ENCODE measurements at places on chromosomes 6 and 20. TPM values are rescaled to one million over a fixed set of nuclear protein-coding genes. Genes with fewer than 3 reads are reported as not detected.

The HLA-DMB gene
- total RNA-seq: 341 TPM

The WFDC2 gene
- total RNA-seq: not detected

The PMEPA1 gene
- 33.1 TPM for total RNA-seq

The TPBG gene
- not detected for total RNA-seq

The TMEM244 gene
- not detected for total RNA-seq

The EDN1 gene
- total RNA-seq: 0.56 TPM

The IRF4 gene
- total RNA-seq: 417 TPM

The SRC gene
- 62.9 TPM for total RNA-seq

The SLC25A27 gene
- 0.29 TPM for total RNA-seq

The PAK5 gene
- total RNA-seq: not detected

The RHAG gene
- total RNA-seq: not detected

The HRH3 gene
- total RNA-seq: not detected

The LY6G6D gene
- total RNA-seq: not detected

The CLDN20 gene
- total RNA-seq: not detected

The HLA-DQA2 gene
- 231 TPM for total RNA-seq

The PLG gene
- total RNA-seq: 0.31 TPM

The PRDM13 gene
- 0.07 TPM for total RNA-seq

The ADAM33 gene
- total RNA-seq: not detected

Data from activated B cell treated with CpG ODN at 0.5 μM for 24 hours (primary cell).